Stimulated activated CD8-positive, alpha-beta memory T cell treated with anti-CD3 and anti-CD28 coated beads, Interleukin-7, amount 100 ng/mL, for 1 hour (primary cell): ENCODE measurements at places on chromosomes 3 and 15.
A peak's percentile ranks its signal among the peaks of the same experiment; 100 is the strongest.

DNA sequence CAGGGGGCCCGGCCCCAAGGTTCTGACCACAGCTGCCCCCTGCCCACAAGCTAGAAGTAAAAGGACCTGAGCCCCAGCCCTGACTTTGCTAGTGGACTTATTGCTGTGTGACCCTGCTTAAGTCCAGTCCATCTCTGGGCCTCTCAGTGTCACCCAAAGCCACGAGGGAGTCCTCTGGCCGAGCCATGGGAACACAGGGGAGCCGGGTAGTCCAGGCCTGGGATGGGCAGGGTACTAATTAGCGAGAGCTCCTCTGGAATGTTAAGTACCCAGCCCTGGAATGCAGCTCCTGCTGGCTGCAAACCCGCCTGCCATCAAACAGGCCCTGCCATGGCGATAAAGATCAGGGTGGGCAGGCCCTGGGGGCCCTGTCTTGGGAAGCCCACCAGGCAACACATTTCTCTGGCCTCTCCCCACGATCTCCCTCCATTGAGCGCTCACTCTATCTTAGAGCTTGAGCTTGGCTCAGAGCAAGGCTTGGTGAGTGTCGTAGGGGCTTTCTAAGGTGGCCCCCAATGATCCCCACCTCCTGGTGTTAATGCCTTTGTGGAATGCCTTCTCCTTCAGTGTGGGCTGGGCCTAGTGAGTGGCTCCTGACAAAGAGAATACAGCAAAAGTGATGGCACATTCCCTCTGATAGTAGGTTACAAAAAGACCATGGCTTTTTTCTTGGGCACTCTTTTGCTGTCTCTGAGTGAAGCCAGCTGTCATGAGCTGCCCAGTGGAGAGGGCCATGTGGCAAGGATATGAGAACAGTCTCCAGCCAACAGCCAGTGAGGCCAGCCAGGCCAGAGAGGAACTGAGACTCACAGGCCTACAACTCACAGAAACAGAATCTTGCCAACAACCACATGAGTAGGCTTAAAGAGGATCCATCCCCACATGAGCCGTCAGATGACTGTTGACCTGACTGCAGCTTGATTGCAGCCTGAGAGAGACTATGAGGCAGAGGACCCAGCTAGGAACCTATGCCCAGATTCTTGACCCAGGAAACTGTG is 133.1 kb downstream of the SMAD6 start:
- no peak for DNase-seq

DNA sequence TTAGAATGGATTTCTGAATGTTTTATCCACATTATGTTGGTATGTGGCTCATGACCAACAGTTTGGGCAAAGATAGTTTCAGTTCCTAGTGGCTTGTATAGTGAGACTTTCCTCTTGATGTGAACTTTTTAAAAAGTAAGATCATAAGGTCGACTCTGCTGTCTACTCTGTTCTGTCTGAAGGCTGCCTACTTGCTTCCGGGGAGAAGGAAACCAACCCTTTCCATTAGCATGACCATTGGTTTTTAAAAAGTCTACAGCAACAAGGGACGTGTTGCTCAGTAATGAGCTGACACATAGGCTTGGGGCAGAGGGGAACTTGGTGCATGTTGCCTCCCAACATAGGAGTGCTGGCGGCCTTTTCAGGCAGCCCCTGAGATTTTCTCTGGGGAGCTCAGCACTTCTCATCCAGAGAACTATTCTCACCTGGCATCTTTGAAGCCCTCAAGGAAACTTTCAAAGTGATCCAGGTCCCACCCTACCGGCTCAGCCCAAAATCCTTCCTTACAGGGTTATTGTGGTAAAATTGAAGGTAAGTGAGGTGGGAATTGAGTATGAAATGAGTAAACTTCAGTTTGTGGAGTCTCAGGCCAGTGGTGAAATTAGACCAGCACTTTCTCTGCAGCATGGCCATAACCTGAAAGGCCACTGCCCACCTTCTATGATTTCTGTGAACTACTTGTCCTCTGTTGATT is 30.6 kb downstream of the PSMD6 start:
- DNase-seq: no peak

- no peak for DNase-seq
These were observed 19.9 kb downstream of the CIP2A start for GRCh38 chr3:108569336-108569735.

DNA sequence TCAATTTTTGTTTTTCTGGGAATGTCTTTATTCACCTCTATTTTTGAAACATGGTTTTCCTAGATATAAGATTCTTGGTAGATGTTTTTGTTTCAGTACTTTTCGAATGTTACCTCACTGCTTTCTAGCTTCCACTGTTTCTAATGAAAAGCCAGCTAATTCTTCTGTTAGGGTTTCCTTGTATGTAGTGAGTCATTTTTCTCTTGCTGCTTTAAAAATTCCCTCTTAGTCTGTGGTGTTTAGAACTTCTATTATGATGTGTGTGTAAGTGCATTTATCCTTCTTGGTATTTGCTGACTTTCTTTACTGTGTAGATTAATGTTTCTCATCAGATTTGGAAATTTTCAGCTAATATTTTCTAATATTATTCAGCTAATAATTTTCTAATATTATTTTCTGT is 151.1 kb upstream of the OSTN start:
- no peak for DNase-seq

DNA sequence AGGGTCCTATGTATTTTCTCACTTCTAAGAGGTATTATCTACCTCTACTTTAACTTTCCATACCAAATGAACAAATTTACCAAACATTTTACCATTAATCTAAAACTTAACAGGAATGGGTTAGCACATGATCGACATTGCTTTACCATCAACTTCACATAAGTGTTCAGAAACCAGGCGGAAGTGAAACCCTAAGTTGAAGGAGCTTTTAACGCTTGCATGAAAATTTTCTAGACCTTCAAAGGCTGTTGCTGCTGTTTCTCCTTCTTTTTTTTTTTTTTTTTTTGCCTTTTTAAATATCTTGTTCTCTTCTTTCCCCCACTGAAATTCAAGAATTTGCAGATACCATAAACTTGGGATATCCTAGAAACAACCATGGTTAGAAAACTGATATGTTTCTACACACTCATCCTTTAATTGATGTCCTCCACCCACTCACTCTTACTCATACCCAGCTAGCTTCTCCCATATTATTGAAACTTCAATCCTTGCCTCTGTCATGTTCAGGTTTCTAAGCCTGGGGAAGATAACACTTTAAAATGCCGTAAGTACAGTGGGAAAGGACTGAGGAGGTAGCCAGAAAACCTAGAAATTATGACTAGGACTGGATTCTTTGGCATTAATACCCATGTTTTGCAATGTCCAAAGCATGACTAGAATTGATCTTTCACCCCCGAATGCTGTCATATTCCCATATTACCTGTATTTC is 24.7 kb downstream of the MYO5A start:
- no peak for DNase-seq

DNA sequence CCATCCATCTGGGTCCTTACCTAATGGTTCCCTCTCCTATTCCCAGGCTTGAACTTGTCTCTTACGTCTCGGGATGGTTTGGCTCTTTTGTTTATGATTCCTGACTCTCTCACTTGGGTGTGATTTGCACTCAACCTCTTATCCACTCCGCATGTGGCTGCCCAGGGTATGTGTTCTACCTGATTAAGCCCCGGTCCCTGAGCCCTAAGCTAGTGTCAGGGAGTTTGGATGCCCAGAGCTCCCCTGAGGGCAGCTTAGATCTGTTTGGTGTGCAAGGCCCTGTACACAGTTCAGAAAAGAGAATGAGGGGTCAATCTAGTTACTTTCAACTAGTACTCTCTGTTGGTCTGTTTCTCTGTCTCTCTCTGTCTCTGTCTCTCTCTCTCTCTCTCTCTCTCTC is 15.9 kb upstream of the STARD5 start:
- no peak for DNase-seq

DNA sequence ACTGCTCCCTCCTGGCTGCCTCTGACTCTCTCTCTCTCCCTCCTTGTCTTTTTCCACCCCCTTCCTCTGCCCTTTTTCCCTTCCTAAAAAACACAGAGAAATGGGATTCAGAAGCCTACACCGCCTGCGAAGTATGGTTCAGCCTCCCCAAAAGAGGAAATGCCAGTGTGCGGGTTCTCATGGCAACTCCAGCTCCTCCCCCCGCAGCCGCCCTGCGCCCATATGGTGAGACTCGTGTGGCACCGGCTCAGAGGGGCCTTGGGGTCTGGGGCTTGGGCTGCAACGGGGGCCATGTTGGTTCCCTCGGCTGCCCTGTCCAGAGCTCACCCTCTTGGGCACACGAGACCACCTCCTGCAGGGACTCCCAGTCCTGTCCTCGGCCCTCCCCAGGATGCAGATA is 23.6 kb upstream of the LINGO1 start:
- no peak for DNase-seq

- no peak for DNase-seq
These were observed 50.8 kb upstream of the CPOX start for GRCh38 chr3:98644168-98644567.

- no peak for DNase-seq
These were observed 152.2 kb upstream of the SLC2A2 start for GRCh38 chr3:171178714-171179113.

DNA sequence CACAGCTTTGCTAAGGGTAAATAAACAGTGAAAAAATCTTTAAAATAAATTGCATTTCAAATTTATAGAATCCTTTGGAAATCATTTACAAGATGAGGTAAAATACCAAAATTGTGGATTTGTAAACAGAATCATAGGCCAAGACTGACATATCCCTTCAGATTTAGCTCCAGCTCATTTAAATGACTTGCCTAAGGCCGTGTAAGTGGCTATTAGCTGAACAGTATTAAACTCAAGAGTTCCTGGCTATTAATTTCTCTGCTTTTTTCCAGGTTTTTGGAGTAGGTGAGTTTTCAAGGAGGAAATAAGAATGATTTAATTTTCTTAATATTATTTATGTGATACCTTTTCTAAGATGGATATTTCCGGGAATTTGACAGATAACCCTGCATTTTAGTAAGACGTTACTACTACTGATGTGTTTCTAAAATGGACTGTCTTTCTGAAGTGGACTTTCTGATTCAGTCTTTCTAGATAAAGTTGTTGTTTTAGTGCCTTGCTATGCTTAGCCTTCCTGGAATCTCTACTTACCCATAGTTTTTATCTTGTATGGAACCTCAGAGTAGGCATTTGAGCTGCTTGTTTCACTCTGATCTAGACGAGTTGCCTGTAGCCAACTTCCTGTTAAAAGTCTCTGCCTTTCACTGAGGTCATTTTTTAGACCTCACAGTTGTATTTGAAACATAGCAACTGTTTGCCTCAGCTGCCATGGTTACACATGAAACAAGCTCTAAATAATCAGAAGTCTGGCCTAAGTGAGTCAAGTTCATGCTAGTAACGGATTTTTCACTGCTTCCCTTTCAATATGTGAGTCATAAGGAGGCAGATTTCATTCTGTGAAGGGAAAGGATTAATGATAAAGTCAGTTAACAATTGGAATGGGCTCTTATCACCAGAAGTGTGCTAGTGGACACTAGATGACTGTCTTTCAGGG is 127.0 kb downstream of the KLHL25 start:
- no peak for DNase-seq

GRCh38 chr3:172478116-172478515 is 29.9 kb upstream of the GHSR start:
- DNase-seq: no peak

DNA sequence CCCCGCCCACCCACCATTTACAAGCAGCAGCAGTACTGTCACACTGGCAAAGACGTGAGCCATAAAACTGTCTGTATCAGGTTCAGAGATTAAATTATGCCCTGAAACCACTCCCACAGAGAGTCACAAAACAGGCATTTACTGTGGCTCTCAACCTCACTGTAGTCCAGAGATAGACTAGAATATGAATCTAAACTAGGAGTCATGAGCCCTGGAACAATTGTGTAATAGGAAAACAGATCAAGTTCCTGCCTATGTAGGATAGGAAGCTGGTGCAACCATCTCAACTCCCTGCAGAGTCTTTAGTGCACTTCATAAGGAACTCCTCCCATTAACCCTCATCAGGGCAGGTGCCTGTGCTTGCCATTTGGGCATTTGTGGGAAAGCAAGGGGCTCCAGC is 61.7 kb downstream of the FAM227B start:
- DNase-seq: no peak

DNA sequence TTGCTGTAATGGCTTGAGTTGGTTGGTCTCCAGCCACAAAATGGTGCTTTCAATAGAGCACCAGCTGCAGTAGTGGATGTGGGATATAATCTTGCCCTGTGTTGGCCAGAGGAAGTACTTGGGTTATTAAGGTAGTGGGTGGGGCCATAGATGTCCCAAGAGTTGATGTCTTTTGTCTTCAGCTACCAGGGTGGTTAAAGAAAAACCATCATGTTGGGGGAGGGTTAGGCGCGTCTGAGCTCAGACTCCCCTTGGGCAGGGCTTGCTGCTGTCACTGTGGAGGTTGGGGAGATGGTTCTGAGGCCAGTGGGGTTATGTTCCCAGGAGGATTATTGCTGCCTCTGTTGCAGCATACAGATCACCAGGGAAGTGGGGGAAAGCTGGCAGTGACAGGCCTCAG is 46.9 kb upstream of the GADL1 start:
- no peak for DNase-seq

GRCh38 chr3:182261041-182261440 is 532.3 kb upstream of the ATP11B start:
- no peak for DNase-seq

DNA sequence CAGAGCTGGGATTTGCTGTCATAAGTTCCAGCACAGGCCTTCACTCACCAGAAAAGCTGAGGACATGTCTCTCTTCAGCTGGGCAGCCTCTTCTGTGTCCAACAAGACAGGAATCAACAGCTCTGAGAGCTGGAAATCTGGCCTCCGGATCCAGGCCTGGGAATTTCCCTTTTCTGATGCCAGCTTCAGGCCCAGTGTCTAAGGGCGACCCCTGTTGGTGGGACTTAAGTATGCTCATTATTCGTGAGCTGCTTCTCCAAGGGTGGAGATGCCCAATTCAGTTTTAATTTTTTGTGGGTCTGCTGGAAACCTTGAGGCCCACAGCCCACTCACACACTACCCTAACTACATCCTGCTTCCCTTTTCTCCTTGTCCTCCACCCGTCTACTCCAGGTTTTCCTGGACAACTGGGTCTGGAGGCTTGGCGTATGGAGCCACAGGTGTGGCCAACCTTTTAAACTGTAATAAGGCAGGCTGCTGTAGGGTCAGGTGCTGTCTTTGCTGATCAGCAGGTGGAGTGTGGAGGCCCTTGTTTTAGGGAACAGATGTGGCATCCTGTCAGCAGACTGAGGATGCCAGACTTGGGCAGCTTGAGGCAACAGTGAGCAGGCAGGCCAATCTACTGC is 2.6 kb upstream of the CEMIP start:
- DNase-seq: peak; percentile 14

DNA sequence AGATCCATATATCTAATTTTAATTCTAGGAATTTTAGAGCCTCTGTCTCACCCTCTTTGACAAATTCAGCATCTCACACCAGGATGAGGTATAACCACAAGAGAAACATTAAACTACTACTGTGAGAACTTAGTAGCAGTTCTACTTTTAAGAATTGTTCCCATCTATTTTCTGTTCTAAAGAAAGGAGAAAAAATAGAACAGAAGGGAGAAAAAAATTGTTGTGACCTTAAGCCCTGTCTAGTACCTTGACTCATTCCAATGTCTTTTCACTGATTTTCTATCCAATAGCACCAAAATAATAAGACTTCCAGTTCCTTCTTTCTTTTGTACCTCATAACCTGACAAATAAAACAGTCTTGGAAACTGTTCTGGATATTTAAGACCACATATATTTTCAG is 37.0 kb downstream of the FRMD5 start:
- no peak for DNase-seq

GRCh38 chr15:62899090-62899493 is 143.5 kb upstream of the TPM1 start:
- DNase-seq: no peak
